ENCODE measurements at places on chromosomes 11 and 22.

GRCh38 chr11:60251485-60252212 is 8.7 kb upstream of the MS4A4E start:
- peak; percentile 61 for DNase-seq

GRCh38 chr11:1837171-1838076 is 1.4 kb upstream of the TNNI2 start:
- peak; percentile 31 for DNase-seq

DNA sequence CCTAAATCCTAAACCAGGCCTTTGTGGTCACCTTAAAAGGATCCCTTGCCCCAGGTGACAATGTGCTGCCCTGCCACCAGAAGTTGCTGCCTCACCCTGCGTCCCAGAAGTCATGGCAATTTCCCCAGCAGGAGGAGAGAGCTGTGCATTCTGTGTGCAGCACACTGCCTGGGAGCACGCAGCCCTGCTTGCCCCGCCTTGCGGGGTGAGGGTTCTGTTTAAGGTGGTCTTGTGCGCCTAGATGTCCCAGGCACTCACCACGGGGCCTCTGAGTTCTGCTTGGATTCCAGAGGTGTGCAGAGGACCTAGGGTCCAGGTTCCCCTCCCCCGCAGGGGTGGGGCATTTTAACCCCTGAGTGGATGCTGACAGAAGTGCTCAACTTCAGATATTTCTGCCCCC is 95.0 kb downstream of the GRAMD1B start:
- DNase-seq, result no peak

- DNase-seq, result no peak
Observed at GRCh38 chr11:57568330-57568766, 876 bp upstream of the UBE2L6 start.

- DNase-seq, result no peak
Observed at GRCh38 chr22:39183991-39184585, 31.6 kb upstream of the CBX7 start.

GRCh38 chr11:73383249-73384124 is 7.3 kb downstream of the RELT start:
- no peak for DNase-seq

DNA sequence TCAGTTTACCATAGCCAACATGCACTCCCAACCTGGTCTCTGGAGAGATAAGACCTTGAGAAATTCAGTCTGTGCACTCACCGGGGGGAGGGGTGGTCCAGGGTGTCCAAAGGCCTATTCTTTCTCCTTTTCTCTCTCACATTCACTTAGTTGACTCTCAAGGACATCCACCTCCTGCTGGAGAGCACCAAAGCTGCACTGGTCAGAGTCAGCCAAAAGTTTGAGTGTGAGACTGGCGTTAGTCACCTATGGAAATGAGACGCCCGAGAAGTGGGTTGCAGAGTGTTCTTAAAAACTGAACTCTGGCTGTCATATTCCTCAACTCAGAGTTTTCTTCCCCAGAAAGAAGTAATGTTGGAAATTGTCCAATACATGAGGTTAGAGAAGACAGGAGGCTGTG is 5.0 kb upstream of the UBQLNL start:
- DNase-seq, result no peak

DNA sequence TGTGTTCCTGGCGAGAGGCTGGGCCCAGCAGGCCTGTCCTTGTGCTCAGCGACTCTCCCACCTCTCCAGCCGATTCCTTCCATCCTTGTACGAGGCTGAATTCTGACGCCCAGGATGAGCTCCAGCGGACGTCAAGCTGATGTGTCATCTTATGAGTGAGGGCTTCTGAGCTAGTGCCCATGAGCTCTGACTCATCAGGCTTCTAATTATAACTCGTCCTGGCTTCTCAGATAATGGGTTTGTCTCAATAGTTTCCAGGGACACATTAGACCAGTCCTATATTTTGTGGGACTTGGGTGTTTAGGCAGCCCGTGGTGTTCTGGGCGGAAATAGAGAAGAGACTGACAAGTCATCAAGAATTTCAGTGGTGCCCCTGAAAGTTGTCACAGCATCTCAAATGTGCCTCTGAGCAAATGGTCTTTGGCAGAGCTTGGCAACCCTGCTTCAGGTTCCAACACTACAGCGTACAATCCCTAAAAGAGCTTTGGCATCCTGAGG is 108.2 kb upstream of the CD44 start:
- no peak for DNase-seq

- DNase-seq, result no peak
Observed at GRCh38 chr11:68652683-68653156, 31.6 kb upstream of the GAL start.

DNA sequence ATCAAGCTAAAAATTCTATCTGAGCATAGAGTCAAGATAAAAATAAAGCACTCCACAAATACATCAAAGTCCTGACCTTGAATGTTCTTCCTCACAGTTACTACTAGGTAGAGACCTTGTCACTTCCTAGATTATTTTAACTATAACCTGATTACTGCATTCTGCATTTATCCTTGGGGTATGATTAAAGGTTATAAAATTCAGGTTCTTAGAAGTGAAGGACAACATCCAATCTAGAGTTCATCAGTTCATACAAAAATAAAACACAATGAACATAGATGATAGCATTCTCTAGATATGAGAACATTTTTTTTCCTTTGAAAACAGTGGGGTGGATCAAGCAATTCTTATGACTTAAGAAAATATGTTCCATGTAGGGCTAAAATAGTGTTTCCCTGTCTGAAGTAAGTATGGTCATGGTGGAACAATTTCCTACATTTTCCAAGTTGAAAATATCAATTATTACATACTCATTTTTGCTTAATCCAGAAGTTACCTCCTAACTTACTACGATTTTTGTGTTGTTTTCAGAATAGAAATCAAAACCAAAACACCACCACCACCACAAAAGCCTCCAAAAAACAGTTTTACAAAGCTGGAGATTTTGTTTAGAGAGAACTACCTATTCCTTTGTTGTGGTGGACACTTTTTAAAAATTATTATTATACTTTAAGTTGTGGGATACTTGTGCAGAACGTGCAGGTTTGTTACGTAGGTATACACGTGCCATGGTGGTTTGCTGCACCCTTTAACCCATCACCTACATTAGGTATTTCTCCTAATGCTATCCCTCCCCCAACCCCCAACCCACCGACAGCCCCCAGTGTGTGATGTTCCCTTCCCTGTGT is 112.0 kb upstream of the DDI1 start:
- DNase-seq, result no peak

DNA sequence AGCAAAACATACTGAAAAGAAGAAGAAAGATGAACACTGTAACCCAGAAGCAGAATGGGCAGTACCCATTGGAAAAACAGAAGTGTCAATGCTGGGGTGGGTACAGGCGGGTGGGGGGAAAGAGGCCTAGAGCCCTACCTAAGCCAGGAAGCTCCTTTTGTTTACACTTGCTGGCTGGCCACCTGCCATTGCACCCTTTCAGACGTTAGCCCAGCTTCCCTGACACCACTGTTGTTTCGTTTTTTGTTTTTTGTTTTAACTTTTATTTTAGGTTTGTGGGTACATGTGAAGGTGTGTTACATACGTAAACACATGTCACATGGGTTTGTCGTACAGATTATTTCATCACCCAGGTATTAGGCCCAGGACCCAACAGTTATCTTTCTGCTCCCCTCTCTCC is 55.4 kb downstream of the PLEKHA7 start:
- DNase-seq, result peak; percentile 79

DNA sequence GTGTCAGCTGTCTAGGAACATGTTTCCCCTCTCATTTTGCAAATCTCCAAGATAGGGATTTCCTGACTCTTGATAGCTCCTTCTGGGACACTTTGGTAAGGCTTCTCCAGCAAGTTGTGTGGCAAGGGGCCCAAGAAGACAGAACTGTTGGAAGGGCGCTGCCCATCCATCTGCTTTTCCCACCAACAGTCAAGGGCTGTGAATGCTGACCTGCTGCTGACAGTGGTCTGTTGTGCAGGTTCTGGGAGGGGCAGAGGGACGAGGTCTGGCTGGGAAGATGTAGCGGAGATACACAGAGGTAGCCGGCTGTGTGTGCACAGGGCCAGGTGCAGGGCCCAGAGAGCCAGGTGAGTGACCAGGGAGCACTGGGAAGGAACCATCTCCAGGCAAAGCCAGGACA is 12.2 kb downstream of the BCR start:
- no peak for DNase-seq

DNA sequence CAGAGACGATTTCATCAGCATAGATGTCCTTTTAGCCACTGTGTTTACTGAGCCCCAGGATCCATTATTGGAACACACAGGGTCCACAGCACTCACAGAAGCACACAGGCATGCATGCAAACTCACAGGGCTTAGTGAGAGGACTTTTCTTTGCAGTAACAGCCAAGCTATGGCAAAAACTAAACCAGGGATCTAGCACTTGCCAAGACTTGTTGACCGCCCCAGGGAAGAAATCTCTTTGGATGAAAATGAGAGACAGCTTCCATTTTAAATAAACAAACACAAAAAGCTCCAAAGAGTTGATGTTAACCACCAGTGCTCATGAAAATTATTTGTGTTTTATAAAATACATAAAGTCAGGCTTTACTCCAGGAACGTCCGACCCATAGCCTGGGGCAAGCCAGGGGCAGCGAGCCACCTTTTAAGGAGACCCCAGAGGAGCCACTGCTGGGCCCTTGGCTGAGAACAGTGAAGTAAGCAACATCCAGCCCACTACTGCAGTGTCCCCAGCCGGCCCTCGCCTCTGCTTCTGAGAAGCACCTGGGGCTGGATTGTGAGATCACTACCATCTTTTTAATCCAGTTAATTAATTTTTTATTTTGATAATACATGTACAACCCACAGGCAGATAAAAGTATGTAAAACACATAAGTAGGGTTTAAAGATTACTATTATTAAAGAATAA is 22.0 kb upstream of the TFIP11 start:
- DNase-seq, result no peak

GRCh38 chr11:44282620-44283019 is 27.3 kb downstream of the ALX4 start:
- no peak for DNase-seq

- DNase-seq, result no peak
Observed at GRCh38 chr11:47896199-47896598, 48.0 kb upstream of the NUP160 start.

DNA sequence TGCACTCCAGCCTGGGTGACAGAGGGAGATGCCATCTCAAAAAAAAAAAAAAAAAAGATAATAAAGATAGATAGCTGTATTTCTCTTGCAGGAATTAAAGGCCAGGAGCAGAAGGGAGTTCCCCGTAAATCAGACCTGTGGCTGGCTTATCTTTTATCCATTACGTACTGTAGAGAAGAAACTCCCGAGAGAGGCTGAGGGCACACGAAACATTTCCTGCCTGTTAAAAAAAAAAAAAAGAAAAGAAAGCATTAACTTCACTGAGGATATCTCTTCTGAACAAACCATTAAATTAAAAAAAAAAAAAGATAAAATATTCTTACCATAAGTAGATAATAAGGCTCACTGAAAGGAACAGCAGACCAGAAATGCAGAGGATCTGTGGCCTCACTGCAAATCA is 22.5 kb downstream of the P4HA3 start:
- DNase-seq, result no peak

GRCh38 chr11:46294365-46295309 is 17.2 kb downstream of the CREB3L1 start:
- DNase-seq, result no peak

- no peak for DNase-seq
Observed at GRCh38 chr11:70616938-70617654, 218.8 kb downstream of the CTTN start.

GRCh38 chr11:36452961-36453360 is 57.1 kb downstream of the TRAF6 start:
- DNase-seq, result no peak

GRCh38 chr22:37983860-37984791 is at the start of gene SOX10:
Gene SOX10, minus strand, starts transcription at chr22:37984555. Its CDS starts 771 bp downstream, at chr22:37983784.
- no peak for DNase-seq

DNA sequence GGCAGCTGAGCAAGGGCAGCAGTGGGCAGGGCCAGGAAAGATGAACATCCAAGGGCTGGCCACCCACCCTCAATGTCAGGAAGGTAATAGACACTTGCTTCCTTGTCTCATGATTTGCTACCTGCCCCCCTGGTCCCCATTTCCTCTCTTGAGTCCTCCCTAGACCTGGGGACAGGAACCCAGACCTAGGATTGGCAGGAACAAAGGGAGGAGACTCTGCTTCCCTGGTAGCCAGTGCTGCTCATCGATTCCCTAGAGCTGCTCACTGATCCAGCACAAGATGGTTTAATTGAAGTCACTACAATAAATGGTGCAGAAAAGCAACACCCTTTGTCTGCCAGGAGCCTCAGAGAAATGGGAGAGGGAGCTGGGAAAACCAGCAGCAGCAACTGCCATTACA is 67.8 kb upstream of the CHST1 start:
- no peak for DNase-seq

DNA sequence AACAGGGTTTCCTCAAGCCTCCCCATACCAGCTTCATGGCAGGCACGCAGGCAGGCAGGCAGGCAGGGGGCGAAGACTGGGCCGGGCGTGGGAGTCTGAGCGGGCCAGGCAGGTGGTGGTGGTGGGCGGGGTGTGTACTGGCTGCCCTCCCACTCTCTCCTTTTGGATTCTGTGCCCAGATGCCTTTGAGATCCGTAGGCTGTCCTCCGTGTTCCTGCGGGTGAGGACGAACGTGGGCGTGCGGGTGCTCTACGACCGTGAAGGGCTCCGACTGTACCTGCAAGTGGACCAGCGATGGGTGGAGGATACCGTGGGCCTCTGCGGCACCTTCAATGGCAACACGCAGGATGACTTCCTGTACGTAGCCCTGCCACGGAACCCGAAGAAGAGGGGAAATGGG is 23.0 kb downstream of the OTOG start:
- DNase-seq, result no peak

GRCh38 chr11:6747097-6747668 is 24.6 kb downstream of the OR2AG2 start:
- no peak for DNase-seq

GRCh38 chr22:48722661-48723060 is 1105.0 kb downstream of the BRD1 start:
- no peak for DNase-seq

- DNase-seq, result no peak
Observed at GRCh38 chr11:79189601-79190000, 251.2 kb downstream of the TENM4 start.

DNA sequence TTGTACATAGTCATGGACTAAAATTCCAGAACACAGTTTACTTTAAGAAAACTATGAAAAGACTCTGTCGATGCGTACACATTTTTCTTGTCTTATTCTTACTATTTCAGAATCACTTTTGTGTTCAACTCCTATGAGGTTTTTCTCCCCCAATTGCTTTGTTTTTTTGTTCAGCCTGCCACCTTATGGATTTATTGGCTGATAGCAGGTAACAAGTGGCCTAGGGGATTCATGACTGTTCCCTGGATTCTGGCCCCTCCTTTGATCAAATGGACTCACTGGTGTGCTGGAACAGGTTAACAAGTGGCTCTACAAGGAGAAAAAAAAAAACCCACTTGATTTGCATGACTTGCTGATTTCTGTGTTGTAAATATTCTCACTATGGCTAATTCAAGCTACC is 10.6 kb downstream of the MMP20 start:
- no peak for DNase-seq
